CD8-positive, alpha-beta memory T cell (primary cell): ENCODE measurements at places on chromosomes 5 and 9. TPM values are rescaled to one million over a fixed set of nuclear protein-coding genes. Genes with fewer than 3 reads are reported as not detected.

- no peak overlapping the region for H3K27ac ChIP-seq
- H3K36me3 ChIP-seq, result no peaks in the 10 kb centered on the region
- no peak for DNase-seq
Observed at GRCh38 chr9:78539904-78540303, 243.0 kb downstream of the PSAT1 start.

- no peak overlapping the region for H3K27ac ChIP-seq
- H3K4me1 ChIP-seq, result no peaks in the 10 kb centered on the region
- no peaks in the 10 kb centered on the region for H3K27me3 ChIP-seq
- H3K36me3 ChIP-seq, result no peaks in the 10 kb centered on the region
- no peak overlapping the region for H3K4me3 ChIP-seq
Observed at GRCh38 chr9:88747768-88748167, 212.8 kb downstream of the NXNL2 start.

GRCh38 chr5:135843571-135844337 is 9.3 kb downstream of the SLC25A48 start:
- no peaks in the 10 kb centered on the region for H3K27me3 ChIP-seq
- no peak overlapping the region for H3K4me3 ChIP-seq
- no peak overlapping the region for H3K27ac ChIP-seq
- no peak for DNase-seq

- H3K27ac ChIP-seq, result no peak overlapping the region
- H3K4me1 ChIP-seq, result no peaks in the 10 kb centered on the region
- no peaks in the 10 kb centered on the region for H3K36me3 ChIP-seq
Observed at GRCh38 chr5:100165309-100165708, 369.9 kb upstream of the FAM174A start.

- no peaks in the 10 kb centered on the region for H3K36me3 ChIP-seq
- H3K27ac ChIP-seq, result no peak overlapping the region
- no peaks in the 10 kb centered on the region for H3K4me1 ChIP-seq
- H3K27me3 ChIP-seq, result no peaks in the 10 kb centered on the region
- H3K4me3 ChIP-seq, result no peak overlapping the region
Observed at GRCh38 chr9:95092262-95093072, 225.0 kb downstream of the FANCC start.

Gene MAPKAP1
- 119 TPM for total RNA-seq

Gene ANGPTL2
- not detected for total RNA-seq

- no peak overlapping the region for H3K4me3 ChIP-seq
- H3K27me3 ChIP-seq, result no peaks in the 10 kb centered on the region
- no peak for DNase-seq
- no peaks in the 10 kb centered on the region for H3K4me1 ChIP-seq
- H3K36me3 ChIP-seq, result peaks cover 7% of the 10 kb centered on the region
Observed at GRCh38 chr9:96646081-96646991, 8.8 kb downstream of the PRXL2C start.

Gene SPZ1
- not detected for total RNA-seq

GRCh38 chr5:75331095-75332090 is 5.6 kb upstream of the HMGCR start:
- no peak for DNase-seq
- no peaks in the 10 kb centered on the region for H3K36me3 ChIP-seq
- H3K4me3 ChIP-seq, result no peak overlapping the region
- H3K4me1 ChIP-seq, result peaks cover 4% of the 10 kb centered on the region

Gene TSC1
- 33.9 TPM for total RNA-seq

Gene INSL6
- not detected for total RNA-seq

GRCh38 chr5:167576897-167577296 is 714.5 kb upstream of the WWC1 start:
- no peak for DNase-seq
- no peak overlapping the region for H3K4me3 ChIP-seq
- H3K27me3 ChIP-seq, result no peaks in the 10 kb centered on the region
- no peaks in the 10 kb centered on the region for H3K4me1 ChIP-seq
- no peak overlapping the region for H3K27ac ChIP-seq

- H3K4me1 ChIP-seq, result no peaks in the 10 kb centered on the region
- DNase-seq, result no peak
- H3K27me3 ChIP-seq, result no peaks in the 10 kb centered on the region
- H3K27ac ChIP-seq, result no peak overlapping the region
- H3K36me3 ChIP-seq, result no peaks in the 10 kb centered on the region
Observed at GRCh38 chr5:175715627-175716522, 58.0 kb downstream of the HRH2 start.

DNA sequence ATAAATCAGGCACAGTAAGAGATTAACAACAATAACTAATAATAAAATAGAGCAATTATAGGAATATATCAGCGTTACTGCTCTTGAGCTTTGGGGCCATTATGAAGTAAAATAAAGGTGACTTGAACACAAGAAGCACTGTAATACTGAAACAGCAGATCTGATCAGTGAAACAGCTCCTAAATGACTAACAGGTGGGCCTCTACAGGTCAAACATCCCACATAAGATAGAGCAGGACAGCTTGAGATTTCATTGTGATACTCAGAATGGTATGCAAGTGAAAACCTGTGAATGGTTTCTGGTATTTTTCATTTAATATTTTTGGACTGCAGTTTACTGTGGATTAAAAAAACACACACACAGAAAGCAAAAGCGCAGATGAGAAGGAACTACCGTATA is 24.0 kb upstream of the MAP3K1 start:
- H3K27me3 ChIP-seq, result no peaks in the 10 kb centered on the region
- H3K4me3 ChIP-seq, result no peak overlapping the region
- no peaks in the 10 kb centered on the region for H3K4me1 ChIP-seq
- DNase-seq, result no peak
- H3K27ac ChIP-seq, result no peak overlapping the region

GRCh38 chr9:93207860-93208734 is 24.2 kb downstream of the WNK2 start:
- peaks cover 6% of the 10 kb centered on the region for H3K4me1 ChIP-seq
- no peaks in the 10 kb centered on the region for H3K27me3 ChIP-seq
- no peak overlapping the region for H3K4me3 ChIP-seq
- no peak overlapping the region for H3K27ac ChIP-seq
- DNase-seq, result no peak

DNA sequence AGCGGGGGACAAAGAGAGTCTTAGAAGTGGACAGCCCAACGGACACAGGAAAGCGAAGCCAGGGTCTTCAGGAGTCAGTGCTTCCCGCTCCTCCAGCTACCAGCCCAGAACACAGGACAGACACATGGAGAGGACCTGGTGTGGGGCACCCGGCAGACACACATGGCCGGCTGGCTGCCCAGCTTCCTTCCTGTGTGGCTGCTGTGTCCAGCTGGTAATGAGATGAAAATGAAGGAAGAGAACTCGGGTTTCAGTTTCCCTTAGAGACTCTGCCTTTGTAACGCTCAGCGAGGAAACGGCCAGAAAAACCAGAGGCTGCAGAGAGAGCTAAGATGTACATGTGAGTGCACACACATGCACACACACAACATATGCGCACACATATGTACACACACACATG is 87.5 kb downstream of the SECISBP2 start:
- H3K36me3 ChIP-seq, result peaks cover 51% of the 10 kb centered on the region
- no peak overlapping the region for H3K4me3 ChIP-seq
- H3K27me3 ChIP-seq, result no peaks in the 10 kb centered on the region
- no peak for DNase-seq
- H3K4me1 ChIP-seq, result peaks cover 54% of the 10 kb centered on the region

GRCh38 chr9:70553707-70554673 is 139.5 kb upstream of the KLF9 start:
- no peak for DNase-seq
- no peaks in the 10 kb centered on the region for H3K4me1 ChIP-seq
- no peaks in the 10 kb centered on the region for H3K36me3 ChIP-seq
- no peaks in the 10 kb centered on the region for H3K27me3 ChIP-seq
- H3K4me3 ChIP-seq, result no peak overlapping the region
- no peak overlapping the region for H3K27ac ChIP-seq

- H3K4me1 ChIP-seq, result peaks cover 46% of the 10 kb centered on the region
- peak overlapping the region; percentile 66 for H3K27ac ChIP-seq
- H3K4me3 ChIP-seq, result peak overlapping the region; percentile 66
- H3K27me3 ChIP-seq, result no peaks in the 10 kb centered on the region
- H3K36me3 ChIP-seq, result no peaks in the 10 kb centered on the region
- DNase-seq, result peak; percentile 42
Observed at GRCh38 chr5:139669662-139670368, 21.7 kb downstream of the CXXC5 start.

- H3K4me1 ChIP-seq, result no peaks in the 10 kb centered on the region
- DNase-seq, result no peak
- no peak overlapping the region for H3K27ac ChIP-seq
Observed at GRCh38 chr5:77239126-77239741, 28.8 kb downstream of the PDE8B start.

- no peak for DNase-seq
- no peaks in the 10 kb centered on the region for H3K27me3 ChIP-seq
- H3K4me1 ChIP-seq, result no peaks in the 10 kb centered on the region
- no peak overlapping the region for H3K4me3 ChIP-seq
- H3K36me3 ChIP-seq, result no peaks in the 10 kb centered on the region
- H3K27ac ChIP-seq, result no peak overlapping the region
Observed at GRCh38 chr5:135589152-135589551, 10.4 kb upstream of the CXCL14 start.

- no peak for DNase-seq
- no peaks in the 10 kb centered on the region for H3K4me1 ChIP-seq
- H3K4me3 ChIP-seq, result no peak overlapping the region
- no peaks in the 10 kb centered on the region for H3K36me3 ChIP-seq
Observed at GRCh38 chr9:12643686-12644085, 49.5 kb upstream of the TYRP1 start.

Gene VDAC1
- 409 TPM for total RNA-seq

DNA sequence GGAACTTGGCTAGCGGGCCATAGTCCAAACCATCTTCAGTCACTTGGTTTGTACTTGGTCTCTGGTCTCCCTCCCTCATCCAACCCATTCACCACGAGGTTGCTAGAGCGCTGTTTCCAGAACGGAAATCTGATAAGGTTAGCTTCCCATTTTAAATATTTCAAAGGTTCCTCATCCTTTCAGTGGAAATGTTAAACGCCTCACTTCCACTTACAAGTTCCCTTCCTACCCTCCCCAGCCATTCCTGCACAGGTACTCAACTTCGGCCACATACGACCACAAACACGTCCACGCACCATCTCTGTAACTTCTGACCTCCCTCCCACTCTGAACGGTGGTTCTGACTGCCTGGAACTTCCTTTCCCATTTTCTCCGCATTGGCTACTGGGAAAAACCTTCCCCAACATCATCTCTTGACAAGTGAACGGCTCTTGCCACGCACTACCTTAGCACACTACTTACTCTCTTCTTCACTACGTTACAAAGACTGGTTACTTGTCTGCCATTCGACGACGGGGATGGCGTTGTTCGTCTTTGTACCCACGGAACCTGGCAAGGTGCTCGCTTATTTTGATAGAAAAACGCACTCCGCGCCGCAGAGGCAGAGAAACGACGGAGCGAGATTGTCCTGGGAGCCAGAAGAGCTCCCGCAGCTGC is 629 bp downstream of the CCNH start:
- DNase-seq, result peak; percentile 50
- H3K27ac ChIP-seq, result peak overlapping the region; percentile 100
- peaks cover 15% of the 10 kb centered on the region for H3K36me3 ChIP-seq
- peak overlapping the region; percentile 99 for H3K4me3 ChIP-seq
- H3K27me3 ChIP-seq, result no peaks in the 10 kb centered on the region
- H3K4me1 ChIP-seq, result peaks cover 36% of the 10 kb centered on the region

Gene LCN1
- total RNA-seq, result not detected

DNA sequence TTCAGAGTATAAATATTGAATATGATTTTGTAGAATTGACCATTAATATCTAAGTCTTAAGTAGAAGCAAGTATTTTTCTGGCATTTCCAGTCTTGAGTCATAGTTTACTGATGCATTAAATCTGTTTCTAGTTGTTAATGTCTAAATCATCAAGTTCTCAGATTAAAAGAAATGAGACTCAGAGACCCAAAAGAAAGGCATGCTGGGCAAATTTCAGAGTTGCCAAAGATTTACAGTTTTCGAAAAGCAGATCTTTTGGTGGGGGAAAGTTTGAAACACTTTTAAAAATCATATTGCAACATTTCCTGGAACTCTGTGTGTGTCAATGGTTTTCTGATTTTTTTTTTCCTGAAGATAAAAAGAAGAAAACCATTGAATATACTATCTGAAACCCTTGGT is 60.9 kb downstream of the ANKRD55 start:
- DNase-seq, result no peak
- peaks cover 5% of the 10 kb centered on the region for H3K4me1 ChIP-seq
- no peak overlapping the region for H3K27ac ChIP-seq
- H3K36me3 ChIP-seq, result no peaks in the 10 kb centered on the region
- no peak overlapping the region for H3K4me3 ChIP-seq
- no peaks in the 10 kb centered on the region for H3K27me3 ChIP-seq

Gene IFNA13
- total RNA-seq, result not detected

Gene FGFR4
- total RNA-seq, result 1.2 TPM

Gene SPATA31A3
- total RNA-seq, result not detected

- no peak for DNase-seq
- no peaks in the 10 kb centered on the region for H3K27me3 ChIP-seq
- no peak overlapping the region for H3K4me3 ChIP-seq
- H3K27ac ChIP-seq, result no peak overlapping the region
Observed at GRCh38 chr5:38154615-38155204, 103.6 kb upstream of the EGFLAM start.

Gene PCDHGA10
- total RNA-seq, result 0.16 TPM

DNA sequence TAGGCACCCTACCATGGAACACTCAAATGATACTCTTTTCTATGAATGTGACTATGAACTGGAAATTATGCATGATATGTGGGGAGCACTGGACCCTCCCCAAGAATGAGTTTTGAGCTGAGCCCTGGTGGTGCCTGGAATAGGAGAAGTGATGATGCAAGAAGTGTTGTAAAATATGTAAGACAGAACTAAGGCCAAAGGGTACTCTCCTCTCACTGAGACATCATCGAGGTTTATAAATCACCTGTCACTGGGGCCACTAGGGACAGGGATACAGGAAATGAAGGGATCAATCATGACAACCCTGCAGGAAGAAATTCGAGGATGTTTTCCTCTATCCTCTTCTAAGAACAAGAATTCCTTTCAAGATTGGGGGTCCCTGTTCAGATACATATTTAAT is 45.4 kb downstream of the PCSK1 start:
- H3K4me1 ChIP-seq, result no peaks in the 10 kb centered on the region
- no peak for DNase-seq
- no peak overlapping the region for H3K4me3 ChIP-seq
- no peak overlapping the region for H3K27ac ChIP-seq

Gene CMYA5
- 0.16 TPM for total RNA-seq

GRCh38 chr5:141846031-141846430 is 32.2 kb downstream of the PCDH1 start:
- no peak overlapping the region for H3K4me3 ChIP-seq
- peaks cover 7% of the 10 kb centered on the region for H3K4me1 ChIP-seq
